ENCODE measurements at places on chromosomes 7 and 10.
A peak's percentile ranks its signal among the peaks of the same experiment; 100 is the strongest.

- DNase-seq = no peak
Observed at GRCh38 chr7:108069646-108070045, 60.5 kb downstream of the LAMB4 start.

GRCh38 chr7:142616121-142616643 is 133.1 kb upstream of the PRSS1 start:
- no peak for DNase-seq

DNA sequence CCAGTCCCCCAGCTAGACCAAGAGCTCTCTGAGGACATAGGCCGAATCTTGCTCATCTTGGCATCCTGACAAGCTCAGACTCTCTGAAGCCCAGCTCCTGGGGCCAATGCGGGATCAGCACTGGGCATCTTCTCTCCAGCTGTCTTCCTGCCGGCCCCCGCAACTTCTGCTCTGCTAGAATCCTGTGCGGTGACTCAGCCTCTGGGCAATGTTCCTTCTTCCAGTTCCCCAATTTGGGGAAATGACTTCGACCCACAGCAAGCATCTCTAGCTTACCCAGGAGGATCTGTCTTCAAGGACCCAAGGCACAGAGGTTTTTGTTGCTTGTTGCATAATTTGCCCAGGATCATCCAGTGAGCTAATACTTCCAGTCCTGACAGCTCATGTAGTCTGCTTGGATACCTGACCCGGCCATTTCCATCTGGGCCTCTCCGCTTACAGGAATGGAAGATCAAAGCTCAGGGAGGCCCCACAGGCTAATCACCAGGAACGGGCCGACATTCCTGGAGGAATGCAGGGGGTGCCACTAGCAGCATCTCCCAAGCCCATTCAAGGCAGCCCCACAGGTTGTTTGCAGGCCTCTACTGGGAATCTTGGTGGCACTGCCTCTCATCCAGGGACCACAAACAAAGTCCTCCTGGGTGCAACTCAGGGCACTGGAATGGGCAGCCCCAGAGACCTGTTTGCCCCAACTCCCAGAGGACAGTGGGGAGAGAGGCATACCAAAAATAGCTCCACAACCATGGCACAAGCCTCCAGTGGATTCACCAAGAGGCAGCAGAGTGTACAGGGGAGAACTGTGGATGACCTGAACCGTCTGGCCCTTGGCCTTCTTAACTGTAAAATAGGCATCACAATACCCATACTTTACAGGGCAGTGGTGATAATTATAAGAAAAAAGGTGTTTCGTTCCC is 151.9 kb downstream of the NEURL1 start:
- peak; percentile 96 for DNase-seq

DNA sequence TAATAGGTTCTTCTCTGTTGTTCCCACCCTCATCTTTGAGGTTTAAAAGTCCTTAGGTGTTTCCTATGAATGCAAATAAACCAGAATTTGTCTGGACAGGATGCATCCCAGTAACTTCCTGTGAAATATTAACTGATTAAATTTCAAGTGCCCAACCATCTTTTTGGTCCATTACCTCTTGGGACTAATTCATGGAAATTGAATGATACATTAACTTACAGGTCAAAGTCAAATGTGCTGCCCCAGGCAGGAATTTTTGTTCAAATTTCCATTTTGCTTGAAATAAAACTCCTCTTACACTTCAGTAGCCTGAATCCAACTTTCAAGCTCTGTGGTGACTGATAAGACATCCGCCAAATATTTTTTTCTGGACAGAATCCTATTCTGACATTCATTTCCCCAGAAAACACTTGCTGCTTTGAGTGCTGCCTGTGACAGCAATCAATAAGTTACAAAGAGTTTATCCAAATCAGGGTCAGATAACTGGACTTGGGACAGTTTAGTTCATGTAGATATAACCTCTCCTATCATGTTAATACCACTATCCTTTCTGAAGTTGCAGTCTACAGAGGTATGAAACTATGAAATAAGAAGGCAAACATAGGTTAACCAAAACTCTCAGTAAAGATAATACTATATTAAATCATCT is 383.5 kb downstream of the POM121L12 start:
- DNase-seq = no peak

- no peak for DNase-seq
Observed at GRCh38 chr10:29836396-29836795, 201.6 kb upstream of the SVIL start.

DNA sequence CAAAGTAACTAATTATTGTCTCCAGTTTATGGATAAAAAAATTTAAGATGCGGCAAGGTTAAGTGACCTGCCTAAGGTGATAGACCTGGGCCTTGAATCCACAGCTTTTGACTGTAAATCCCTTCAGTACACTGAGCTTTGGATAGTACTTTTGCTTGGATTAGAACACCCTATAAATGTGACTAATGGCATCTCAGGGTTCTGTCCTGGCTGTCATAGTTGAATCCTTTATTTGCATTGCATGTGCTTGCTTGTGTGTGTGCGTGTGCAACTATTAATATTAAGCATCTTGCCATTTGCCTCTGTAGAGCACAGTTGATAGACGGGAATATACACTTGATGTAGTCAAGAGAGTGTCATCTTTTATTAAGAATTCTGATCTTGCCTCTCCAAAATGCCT is 228.0 kb downstream of the AUTS2 start:
- no peak for DNase-seq

GRCh38 chr10:33524966-33525365 is 190.5 kb upstream of the NRP1 start:
- no peak for DNase-seq

GRCh38 chr7:10632712-10633111 is 341.0 kb upstream of the PHF14 start:
- DNase-seq = no peak

DNA sequence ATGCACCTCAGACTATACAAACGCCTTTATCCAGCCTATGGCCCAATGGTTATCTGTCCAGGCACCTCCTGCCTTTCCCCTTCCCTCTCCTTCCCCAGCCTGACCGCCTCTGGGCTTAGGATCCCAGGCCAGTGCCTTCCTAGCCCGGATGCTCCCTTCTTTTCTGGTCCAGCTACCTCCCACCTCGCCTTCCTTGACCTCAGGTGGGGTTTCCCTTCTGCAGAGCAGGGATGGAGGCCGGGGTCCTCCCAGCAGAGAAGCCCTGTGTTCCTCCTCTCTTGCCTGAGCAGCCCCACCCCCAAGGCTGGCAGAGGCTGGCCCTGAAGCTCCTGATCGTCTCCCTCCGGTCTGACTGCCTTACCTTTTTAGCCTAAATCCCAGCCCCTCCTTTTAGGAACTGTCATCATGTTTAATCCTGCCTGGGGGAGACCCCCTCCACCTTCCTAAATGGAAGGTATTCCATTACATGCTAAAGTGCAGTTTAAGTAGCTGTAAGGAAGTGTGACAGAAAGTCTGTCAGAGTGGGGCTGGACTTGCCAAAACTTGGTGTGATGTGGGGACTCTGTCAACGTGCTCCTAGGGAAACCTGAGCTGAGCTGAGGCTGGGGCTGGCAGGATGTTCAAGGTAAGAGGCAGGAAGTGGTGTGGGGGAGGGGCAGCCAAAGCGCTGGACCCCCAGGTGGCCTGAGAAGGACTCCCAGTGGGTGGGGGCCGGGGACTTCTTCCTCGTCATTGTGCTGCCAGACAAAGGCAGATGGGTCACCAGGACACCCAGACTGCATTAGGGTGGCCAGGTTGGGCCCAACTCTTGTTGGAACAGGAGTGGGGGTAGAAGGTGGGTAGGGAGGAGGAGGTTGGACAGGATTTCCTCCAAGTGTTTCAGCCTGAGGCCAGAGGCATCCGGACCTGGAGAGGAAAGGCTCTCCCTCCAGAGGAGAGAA is 39.5 kb downstream of the LBX1 start:
- DNase-seq = no peak

- no peak for DNase-seq
Observed at GRCh38 chr7:111010798-111011197, 80.1 kb upstream of the LRRN3 start.

GRCh38 chr10:89795840-89796239 is 94.5 kb downstream of the KIF20B start:
- no peak for DNase-seq

GRCh38 chr10:119061352-119061751 is 19.3 kb downstream of the EIF3A start:
- no peak for DNase-seq

DNA sequence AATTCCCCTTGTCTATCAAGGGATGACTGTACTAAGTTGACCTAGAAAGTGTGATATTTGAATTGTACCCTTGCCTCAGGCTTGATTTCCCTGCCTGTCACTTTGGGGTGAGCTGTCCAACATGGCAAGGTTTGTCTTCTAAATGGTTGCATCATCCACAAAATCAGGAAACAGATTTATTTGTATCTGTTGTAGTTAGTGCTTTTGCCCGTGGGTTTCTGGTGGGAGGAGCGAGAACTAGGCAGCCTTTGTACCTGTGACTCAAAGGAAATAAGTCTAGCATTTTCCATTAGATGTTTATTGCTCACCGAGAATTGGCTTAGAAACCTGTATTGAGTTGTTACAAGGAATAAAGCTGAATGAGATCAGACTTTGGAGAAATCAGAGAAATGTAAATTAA is 650.8 kb downstream of the LRMDA start:
- DNase-seq = no peak

- DNase-seq = peak; percentile 27
Observed at GRCh38 chr10:92420546-92421275, 129.7 kb downstream of the MARCHF5 start.

All from suppressor macrophage (primary cell).